ENCODE measurements at places on chromosomes 12 and 14.

- DNase-seq: peak; percentile 60
Observed at GRCh38 chr12:31369712-31370521, 44.0 kb upstream of the SINHCAF start.

DNA sequence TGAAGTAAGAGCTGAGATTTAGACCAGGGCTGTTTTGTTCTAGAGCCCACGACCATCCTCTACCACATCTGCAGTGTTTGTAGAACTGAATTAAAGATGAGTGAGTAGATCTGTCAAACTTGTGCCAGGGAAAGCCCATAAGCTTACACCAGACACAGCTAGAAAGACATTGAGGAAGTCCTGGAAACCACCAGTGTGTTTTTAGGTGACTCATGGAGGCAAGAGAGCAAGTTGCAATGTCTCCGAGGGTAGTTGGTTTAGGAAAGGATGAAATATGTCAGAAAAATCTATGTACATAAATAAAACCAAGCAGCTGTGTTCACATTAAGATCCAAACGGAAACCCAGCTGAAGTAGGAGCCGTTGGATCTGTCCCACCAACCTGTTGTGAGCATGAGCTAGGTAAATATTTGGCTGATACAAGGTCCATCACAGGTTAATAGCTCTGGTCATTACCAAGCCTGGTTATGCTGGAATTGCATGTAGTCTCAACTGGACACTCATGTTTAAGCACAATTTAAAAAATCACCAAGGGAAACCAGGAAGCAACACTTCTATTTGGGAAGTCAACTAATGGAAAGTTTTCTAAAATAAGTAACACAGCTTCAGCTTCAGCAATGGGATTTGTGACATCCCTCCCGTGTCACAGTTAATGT is 49.9 kb upstream of the PLEKHG3 start:
- peak; percentile 66 for DNase-seq

DNA sequence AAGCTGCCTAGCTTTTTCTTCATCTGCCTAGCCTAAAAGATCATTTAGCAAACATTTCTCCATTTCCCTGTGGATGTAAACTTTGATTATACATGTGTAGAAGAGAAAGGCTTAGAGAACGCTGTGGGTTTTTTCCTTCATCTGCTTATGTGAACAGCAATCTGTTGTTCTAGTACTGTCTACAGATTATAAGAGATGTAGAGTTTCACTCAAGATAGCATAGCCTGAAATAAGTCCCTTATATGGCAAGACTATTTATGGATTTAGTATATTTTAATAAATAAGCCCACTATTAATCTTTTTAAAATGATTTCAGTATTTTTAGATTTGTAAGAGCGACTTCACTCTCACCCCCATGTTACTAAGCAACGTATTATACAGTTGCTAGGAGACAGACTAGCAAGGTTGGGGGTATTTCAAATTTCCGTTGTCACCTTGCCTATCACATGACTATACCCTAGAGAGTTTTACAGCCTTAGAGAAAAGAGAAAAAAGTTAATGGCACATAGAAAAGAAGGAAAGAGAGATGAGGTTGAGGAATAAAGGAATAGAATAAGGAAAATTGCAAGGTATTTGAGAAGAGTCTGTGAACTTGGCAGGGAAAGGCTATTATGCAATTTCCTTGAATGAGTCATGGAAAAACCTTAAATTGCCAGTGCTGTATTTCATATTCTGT is 12.2 kb upstream of the TUBA1A start:
- DNase-seq: peak; percentile 49

GRCh38 chr14:68015356-68016254 is 196.0 kb downstream of the RAD51B start:
- DNase-seq: no peak

DNA sequence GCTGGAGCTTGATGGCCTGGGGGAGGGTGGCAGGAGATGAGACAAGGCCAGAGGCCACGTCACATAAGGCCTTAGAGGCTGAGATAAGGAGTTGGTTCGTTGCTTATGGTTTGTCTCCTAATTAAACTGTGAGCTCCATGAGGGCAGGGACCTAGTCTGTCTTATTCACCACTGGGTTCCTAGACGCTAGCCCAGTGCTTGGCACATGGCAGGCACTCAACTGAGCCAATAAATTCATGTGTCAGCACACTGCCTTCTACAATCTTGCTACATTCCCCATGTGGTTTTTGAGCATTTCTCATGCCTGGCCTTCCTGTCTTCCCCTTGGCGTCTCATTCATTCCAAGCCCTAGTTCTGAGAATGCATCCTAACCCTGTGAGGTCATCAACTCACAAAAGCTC is 92.5 kb upstream of the MED13L start:
- DNase-seq: peak; percentile 82

- DNase-seq: no peak
Observed at GRCh38 chr14:75259510-75259855, 19.1 kb upstream of the FOS start.
